Activated CD4-positive, alpha-beta memory T cell treated with anti-CD3 and anti-CD28 coated beads, Interleukin-2, amount 10 ng/mL, durations not matched to agents 7 days and 5 days (primary cell): ENCODE measurements at places on chromosomes 12 and 14. TPM values are rescaled to one million over a fixed set of nuclear protein-coding genes. Genes with fewer than 3 reads are reported as not detected.

Gene STON2
- 3.0 TPM for total RNA-seq

Gene TAS2R7
- total RNA-seq: not detected

Gene EPYC
- total RNA-seq: not detected

DNA sequence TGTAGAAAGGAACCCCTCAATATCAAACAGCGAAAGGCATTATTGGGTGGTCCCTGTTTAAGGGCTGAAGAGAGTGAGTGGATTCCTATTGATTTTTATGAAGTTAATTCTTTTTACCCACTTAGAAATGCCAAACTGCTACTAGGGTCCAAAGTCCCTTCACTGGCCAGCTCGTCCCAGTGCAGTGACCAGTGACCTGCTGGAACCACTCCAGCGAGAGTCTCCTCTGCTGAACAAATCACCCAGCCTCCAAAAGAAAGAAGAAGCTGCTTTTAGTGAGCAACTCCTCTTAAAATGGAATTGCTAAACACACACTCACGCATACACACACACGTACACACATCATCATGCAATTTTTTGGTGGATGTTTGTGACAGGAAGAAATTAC lies 198.2 kb upstream of the PLEKHG7 start:
- H3K4me3 ChIP-seq: no peak overlapping the region
- H3K27ac ChIP-seq: peak overlapping the region; percentile 7
- no peaks in the 10 kb centered on the region for H3K27me3 ChIP-seq
- H3K36me3 ChIP-seq: peaks cover 14% of the 10 kb centered on the region
- peaks cover 46% of the 10 kb centered on the region for H3K4me1 ChIP-seq

Gene AQP5
- total RNA-seq: not detected

Gene TSPAN8
- total RNA-seq: not detected
